ENCODE measurements at places on chromosomes 12 and 14.

DNA sequence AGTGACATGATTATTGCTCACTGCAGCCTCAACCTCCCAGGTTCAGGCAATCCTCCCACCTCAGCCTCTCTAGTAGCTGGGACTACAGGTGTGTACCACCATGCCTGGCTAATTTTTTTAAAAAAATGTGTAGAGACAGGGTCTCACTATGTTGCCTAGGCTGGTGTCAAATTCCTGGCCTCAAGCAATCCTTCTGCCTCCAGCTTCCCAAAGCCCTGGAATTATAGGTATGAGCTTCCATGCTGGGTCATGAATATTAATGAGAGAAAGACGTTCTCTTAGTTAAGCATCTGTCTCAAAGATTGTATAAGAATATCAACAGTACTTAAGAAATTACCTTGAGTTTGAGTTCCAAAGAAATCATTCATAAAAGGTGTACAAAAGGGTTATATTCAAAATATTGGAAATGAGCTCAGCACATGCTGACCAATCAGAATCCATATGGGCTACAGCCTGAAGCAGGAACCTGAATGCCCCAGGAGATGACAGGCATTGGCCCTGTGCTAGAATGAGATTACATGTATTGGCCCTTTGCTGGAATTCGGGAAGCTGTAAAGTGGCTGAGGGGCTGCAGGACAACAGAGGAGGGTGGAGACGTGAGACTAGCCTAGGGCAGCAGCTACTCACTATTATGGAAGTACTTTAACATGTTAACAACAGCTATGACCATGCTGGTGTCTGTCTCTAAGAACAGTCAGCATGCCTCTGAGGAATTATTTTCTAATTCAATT is 157.0 kb upstream of the CPNE8 start:
- ATAC-seq: no peak

DNA sequence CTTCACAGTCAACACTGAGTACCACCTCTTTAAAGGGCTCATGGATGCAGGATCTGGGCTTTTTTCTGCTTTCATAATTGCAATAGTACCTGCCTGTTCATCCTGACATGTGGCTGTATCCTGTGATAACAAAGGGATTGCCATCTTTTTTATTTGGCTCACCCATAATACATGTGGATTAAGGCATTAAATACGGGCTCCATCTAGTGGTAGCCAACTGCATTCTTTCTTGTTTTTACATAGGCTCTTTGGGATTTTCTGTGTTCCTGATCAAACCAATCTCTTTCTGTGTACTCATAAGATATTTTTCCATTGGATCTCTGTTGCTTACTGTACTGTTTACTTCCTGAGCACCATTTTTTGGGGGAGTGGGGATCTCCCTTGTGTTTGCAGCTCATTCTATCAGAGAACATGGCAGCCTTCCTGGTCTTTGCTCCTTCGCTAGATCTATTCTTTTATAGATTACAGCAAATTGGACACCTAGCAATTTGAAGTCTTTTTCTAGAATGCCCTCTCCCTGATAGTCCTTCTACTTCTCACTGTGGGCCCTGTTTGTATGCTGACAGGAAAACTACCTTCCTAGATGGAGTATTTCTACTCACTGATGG is 723.4 kb upstream of the MDGA2 start:
- ATAC-seq: no peak

- ATAC-seq: no peak
Observed at GRCh38 chr12:48451372-48451771, 21.0 kb upstream of the ANP32D start.

DNA sequence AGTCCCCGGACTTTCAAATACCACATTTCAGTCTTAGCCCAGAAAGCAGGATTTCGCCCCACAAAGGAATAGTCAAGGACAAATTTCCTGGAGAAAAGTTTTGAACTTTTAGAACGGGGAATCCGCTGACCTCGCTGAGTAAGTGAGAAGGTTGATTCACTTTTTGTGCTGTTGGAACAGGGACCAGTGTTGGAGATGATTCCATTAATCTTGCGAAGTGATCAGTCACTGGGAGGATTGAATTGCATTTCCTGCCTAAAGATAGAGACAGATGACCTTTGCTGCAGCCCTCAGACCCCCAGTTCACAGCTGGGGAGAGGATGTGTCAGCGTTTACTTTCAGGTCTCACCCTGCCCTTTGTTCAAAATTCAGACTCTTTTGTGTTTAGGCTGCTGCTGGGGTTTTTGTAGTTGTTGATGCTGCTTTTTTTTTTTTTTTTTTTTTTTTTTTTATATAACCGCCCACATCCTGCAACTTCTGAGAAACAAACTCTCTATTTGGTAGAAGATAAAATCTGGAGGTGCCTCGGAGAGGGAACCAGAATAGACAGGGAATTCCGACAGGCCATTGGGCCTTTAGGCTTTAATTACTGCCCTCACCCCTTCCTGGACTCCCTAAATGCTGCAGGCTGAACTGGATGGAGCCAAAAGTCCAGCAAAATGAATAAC is 9.8 kb upstream of the KDM2B start:
- ATAC-seq: peak; percentile 37

- ATAC-seq: peak; percentile 54
Observed at GRCh38 chr14:73728717-73729330, 14.6 kb upstream of the PNMA1 start.

- ATAC-seq: no peak
Observed at GRCh38 chr12:11677093-11677492, 27.6 kb downstream of the ETV6 start.

GRCh38 chr12:97943359-97943758 is 480.8 kb downstream of the RMST start:
- no peak for ATAC-seq

- no peak for ATAC-seq
Observed at GRCh38 chr12:27523305-27523641, 733 bp upstream of the PPFIBP1 start.

DNA sequence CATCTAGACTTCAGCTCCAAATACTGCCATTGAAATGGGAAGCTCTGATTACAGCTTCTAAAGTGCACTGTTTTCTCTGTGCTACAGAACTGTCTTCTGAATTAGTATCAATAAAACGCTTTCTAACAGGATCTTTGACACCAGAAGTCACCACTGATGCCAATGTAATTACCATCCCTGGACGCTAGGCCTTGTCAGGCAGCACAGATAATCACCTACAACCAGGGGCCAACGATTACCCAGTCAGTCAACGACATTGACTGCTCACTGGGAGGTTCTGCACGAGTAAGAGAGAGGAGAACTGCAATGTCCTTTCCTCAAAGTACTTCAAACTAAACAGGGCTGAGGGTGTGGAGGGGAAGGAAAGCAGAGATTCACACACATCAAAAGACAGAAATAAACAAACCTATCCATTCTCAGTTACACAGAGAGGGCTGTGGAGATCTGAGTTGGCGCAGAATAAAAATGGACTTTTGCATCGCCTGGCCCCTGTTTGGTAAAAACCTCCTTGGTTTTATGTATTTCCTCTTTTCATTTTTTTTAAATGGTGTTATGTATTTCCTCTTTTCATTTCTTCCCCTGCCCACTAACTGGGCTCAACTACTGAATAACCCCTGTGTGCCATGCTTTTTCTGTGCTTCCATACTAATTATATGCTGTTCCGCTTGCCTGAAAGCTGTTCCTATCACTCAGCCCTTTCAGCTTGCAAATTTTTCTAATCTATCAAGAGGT is 492.2 kb downstream of the APAF1 start:
- no peak for ATAC-seq

DNA sequence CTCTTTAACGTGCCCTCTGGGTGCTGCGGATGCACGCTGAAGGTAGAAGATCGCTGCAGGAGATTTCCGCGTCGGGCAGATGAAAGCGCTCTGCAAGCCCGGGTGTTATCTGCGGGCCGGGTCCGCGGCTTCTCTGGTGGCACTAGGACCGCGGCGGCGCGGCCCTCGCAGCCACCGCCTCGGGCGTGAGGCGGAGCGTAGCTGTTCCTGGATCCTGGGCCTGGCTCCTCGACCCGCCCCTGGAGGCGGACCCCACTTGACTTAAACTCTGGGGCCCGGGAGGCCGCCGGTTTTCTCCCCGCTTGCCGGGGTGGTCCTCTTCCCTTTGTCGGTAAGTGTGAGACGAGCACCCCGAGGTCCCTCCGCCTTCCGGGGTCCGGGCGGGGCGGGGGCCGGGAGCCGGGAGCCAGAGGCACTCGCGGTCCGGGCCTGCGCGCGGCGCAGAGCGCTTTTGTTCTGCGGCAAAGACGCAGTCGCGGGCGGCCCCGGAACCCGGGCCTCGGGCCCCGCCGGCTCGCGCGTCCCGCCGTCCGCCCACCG is at the start of gene RESF1:
Gene RESF1 (plus strand): TSS at position 255 of the 540 bp plus-strand sequence. CDS start 21,541 bp downstream, outside the sequence.
- ATAC-seq: peak; percentile 97

- ATAC-seq: no peak
Observed at GRCh38 chr12:71694099-71694820, 8.4 kb downstream of the TMEM19 start.

- no peak for ATAC-seq
Observed at GRCh38 chr12:1917172-1918070, 1.0 kb downstream of the CACNA2D4 start.

GRCh38 chr12:57470970-57471656 is 8.6 kb downstream of the ARHGAP9 start:
- ATAC-seq: no peak

GRCh38 chr12:9024512-9024911 is 35.2 kb downstream of the KLRG1 start:
- ATAC-seq: no peak

DNA sequence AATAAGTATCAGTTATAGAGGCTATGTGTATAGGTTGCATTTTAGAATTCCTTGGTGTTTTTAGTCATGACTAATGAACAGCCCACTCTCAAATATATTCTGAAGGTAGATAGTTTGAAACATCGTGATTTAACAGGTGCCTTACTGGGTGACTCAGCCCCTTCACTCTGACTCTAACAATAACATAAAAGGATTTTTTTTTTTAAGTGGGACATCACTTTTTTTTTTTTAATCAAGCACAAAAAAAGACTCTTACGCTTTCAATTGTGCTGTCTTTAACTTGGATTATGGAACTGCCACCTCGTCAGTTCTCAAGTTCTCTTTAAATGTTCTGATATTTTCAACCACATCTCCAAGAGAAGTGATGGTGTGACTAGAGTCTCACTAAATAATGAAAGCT is 46.6 kb downstream of the PPFIA2 start:
- no peak for ATAC-seq

DNA sequence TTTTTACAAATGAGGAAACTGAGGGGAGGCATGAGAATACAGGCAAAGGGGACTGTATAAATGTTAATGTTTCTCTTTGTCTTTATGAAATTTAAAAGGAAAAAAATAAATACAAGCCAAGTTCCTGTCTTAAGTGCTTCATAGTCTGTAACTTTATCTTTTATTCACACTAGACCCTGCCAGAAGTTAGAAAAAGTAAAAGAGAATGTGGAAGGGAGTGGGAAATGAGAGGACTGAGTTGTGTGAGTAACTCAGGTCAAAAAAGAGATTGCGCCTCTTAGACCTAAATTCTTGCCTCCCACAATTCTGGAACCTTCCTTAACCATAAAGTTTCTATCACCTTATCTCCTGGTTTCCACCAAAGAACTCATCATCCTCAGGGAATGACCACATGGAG is 141.1 kb downstream of the KICS2 start:
- ATAC-seq: no peak
